ENCODE measurements at places on chromosomes 5 and 9.

DNA sequence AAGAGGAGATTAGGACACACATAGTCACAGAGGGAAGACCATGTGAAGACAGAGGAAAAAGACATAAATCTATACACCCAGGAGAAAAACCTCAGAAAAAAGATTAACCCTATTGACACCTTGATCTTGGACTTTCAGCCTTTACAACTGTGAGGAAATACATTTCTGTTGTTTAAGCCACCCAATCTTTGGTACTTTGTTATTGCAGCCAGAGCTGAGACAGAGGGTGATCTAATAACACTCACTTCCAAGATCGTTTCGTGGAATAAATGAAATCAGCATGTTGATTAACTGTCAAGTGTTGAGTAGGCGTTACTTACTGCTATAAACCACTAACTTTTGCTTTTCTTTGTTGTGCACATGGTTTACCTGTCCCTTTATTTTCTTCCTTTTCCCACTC, 361.2 kb upstream of the RIOK2 start:
- no peak for DNase-seq

DNA sequence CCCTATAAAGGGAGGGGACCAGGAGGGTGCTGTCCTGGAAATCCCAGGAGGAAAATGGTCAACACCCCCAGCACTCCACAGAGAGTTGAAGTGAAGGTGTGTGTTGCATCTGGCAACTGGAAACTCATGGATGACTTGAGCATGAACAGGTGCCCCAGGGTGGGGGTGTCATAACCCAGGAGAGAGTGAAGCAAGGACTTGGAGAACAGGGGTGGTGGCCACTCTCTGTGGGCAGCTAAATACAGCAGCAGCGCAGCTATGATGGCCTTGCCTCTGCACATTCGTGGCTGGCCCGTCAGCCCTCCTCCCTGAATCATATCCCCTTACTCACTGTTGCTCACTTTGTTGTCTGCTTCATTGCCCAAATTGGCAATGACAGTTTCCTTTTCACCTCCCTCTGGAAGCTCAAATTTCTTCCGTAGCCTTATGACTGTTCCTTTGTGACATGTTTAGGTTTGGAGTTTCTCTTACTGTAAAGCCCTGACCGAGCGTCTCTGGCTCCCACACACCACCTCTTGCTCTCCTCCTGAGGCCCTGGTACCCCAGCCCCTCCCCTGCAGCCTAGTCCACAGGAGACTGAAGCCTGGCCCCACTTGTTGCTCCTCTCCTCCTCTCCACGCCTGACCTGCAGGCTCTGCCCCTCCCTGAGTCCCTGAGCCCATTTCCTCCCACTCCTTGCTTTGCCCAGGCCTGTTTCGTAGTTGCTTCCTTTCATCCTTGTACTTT, 185.8 kb downstream of the CD180 start:
- no peak for DNase-seq

DNA sequence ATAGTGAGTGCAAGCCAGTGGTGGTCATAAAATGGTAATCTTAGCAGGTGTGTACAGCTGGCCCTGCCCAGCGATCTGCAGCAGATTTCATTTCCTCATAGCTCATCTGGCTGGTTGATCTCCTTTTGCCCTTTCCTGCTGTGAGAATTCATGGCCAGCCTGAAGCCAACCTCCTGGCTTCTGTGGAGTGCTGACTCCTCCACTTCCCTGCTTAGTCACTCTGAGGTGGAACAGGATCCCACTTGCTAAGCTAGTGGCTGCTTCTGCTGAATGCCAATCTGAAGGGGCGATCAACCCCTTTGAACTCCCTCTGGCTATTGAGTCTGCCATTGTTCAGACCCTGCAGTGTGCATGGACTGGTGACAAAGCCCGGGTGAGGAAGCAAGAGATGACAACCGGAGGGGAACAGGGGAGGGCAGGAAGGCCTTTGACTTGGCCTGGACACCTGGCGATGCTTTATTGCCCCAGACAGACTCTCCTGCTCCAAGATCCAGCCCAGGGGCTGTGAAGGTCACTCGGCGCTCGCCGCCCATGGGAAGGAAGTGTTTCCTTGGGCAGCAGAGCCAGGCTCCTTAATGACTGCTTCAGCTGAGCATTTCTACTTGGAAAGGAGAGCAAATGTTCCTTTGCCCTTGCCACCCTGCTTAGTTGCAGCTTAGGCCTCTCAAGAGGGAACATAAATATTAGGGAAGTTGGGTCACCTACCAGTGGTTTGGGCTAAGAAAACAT, 341.1 kb downstream of the ZSWIM6 start:
- DNase-seq = no peak

DNA sequence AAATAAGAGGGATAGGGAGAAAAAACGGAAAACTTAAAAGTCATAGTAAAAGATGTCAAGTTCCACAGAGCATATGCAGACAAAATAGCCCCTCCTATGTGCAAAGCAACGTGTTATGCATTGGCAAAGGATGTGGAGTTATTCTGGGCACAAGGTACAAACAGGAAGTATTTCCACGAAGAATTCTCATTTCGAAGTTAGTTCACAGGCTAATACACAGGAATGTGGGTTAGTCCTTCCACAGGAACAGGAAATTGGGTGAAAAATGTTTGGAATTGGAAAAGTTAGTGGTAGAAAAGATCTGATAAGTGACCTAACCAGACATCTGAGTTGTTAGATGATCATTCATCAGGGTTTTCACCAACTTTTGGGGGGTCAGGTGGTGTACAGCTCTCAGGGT, 326.6 kb downstream of the EBF1 start:
- no peak for DNase-seq

- no peak for DNase-seq
These were observed 185.5 kb downstream of the TAF11L14 start for GRCh38 chr5:17819783-17820182.

DNA sequence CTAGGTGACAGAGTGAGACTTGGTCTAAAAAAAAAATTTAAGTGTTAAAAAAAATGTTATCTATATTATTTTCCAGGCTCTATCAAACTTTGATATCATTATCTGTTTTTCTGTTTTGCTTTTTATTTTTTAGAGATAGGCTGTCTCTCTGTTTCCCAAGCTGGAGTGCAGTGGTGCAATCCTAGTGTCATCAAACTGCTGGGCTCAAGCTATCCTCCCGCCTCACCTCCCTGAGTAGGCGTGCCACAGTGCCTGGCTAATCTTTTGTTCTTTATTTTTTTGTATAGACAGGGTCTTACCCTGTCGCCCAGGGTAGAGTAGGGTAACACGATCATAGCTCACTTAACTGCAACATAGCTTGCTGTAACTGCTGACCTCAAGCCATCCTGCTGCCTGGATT, 14.4 kb downstream of the SEC24A start:
- DNase-seq = no peak

GRCh38 chr5:58094031-58094430, 365.9 kb downstream of the PLK2 start:
- no peak for DNase-seq

DNA sequence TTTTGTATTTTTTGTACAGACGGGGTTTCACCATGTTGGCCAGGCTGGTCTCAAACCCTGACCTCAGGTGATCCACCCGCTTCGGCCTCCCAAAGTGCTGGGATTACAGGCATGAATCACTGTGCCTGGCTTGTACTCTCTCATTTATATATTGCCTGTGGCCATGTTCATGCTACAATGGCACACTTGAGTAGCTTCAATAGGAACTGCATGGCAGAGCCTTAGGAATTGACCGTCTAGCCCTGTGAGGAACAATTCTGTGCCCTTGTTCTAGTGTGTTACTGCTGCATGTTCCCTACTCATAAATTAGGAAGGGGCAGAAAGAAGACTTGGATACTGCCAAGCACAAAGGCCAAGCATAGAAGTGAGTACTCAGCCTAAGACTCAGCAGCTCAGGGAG, 104.2 kb downstream of the LIFR start:
- DNase-seq = no peak

DNA sequence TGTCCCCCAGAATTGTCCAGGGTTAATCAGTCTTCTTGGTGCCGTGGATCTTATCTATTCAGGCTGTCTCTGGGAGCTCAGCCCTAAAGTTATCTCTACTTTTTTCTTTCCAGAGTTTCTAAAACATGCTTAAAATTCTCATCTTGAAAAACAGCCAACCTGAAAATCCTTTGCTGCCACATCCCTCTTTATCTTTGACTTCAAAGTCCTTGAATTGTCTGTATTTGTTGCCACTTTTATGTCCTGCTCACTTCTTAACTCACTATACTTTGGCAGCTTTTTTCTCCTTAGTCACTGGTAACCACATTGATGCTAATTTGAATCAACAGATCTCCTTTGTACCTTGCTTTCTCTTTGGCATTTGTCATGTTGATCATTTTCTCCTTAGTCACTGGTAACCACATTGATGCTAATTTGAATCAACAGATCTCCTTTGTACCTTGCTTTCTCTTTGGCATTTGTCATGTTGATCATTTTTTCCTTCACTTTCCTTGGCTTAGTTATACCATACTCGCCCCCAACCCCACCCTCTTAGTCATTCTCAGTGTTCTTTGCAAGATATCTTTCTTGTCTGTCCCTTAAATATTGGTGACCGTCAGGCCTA, 8.5 kb downstream of the DMXL1 start:
- DNase-seq = no peak

- no peak for DNase-seq
These were observed 363.4 kb downstream of the EBF1 start for GRCh38 chr5:158736150-158736870.

DNA sequence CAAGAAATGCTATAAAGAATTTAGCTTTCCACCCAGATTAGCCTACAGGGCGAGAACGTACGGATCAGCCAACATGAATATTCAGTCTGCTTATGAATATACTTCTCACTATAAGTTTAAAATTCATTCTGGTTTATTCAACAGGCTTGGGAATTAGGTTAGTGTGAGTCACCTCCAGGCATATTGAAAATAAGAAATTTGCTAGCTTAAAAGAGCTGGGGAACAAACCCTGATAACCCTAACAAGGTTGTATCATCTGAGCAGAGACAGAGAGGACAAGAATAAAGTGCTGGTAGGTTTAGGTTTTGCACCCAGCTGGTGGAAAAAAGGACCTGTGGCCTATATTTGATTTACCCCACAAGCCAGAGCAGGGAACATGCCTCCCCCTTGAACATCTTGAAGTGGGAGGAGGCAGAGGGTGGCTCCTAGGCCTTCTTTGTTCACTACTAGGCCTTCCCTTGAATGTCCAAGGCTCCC, 12.3 kb downstream of the FNBP1 start:
- DNase-seq = no peak

- no peak for DNase-seq
These were observed 162.2 kb downstream of the OLFM1 start for GRCh38 chr9:135249711-135250110.

GRCh38 chr5:7425830-7426229, 29.9 kb downstream of the ADCY2 start:
- no peak for DNase-seq

GRCh38 chr5:137708796-137709559, 26.9 kb downstream of the KLHL3 start:
- no peak for DNase-seq

GRCh38 chr9:129270903-129271431, 92.9 kb upstream of the IER5L start:
- DNase-seq = no peak

DNA sequence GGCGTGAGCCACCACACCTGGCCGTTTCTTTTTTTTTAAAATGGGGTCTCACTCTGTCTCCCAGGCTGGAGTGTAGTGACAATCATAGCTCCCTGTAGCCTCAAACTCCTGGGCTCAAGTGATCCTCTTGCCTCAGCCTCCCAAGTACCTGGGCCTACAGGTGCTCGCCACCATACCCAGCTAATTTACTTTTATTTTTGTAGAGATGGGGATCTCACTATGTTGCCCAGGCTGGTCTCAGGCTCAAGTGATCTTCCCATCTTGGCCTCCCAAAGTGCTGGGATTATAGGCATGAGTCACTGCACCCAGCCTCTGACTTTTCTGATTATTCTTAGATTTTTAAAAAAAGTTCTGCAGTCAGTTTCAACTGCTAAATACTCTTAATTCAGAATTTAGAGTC, 21.3 kb downstream of the RAI14 start:
- DNase-seq = no peak

- no peak for DNase-seq
These were observed 174.1 kb downstream of the TLE4 start for GRCh38 chr9:79745752-79746336.

GRCh38 chr5:44546286-44546685, 157.1 kb upstream of the FGF10 start:
- no peak for DNase-seq

- no peak for DNase-seq
These were observed 100.7 kb upstream of the ERBIN start for GRCh38 chr5:65825408-65826328.

DNA sequence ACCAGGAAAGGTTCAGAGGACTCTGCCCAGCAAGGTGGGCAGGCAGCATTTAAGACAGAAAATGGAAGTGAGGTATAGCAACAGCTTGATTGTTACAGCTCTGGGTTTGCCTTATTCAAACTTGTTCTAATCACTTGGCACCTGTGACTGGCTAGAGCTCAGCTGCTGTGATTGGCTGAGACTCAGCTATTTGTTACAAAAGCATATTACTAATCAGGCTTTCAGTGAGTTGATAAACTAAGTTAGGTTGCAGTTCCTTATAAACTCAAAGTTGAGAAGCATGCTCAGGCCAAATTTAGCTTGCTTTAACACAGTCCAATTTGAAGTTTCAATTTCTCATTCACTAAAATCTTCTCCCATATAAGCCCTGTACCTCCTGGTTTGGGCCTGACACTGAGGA, 56.3 kb downstream of the GDA start:
- DNase-seq = no peak

- no peak for DNase-seq
These were observed 719 bp downstream of the MIGA2 start for GRCh38 chr9:129036923-129037766.

DNA sequence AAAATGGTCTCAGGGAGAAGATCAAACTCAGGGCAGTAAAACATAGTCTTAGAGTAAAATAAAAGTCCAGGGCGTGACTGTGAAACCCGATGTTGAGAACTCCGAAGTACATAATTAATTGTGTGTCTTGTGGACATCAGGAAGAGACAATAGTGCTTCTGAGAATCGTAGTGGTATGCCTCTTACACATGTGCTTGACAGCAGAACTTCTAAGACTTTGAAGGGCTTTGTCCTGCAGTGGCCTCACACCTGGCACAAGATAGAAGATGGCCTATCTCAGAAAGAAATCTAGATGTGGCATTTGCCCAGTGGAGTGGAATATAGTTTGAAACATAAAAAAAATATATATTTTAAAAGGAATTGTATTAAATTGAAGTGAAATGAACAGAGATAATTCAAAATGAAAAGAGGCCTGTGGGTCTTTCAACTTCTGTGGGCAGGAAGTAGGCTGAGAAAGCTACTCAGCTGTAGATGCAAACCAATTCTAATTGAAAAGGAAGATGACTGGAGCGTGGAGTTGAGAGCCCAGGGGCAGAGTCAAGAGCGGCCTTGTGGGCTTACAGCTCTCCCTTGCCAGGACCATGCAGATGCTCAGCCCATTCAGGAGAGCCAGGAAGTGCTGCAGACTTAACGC, 468.4 kb downstream of the KDM4C start:
- DNase-seq = no peak

DNA sequence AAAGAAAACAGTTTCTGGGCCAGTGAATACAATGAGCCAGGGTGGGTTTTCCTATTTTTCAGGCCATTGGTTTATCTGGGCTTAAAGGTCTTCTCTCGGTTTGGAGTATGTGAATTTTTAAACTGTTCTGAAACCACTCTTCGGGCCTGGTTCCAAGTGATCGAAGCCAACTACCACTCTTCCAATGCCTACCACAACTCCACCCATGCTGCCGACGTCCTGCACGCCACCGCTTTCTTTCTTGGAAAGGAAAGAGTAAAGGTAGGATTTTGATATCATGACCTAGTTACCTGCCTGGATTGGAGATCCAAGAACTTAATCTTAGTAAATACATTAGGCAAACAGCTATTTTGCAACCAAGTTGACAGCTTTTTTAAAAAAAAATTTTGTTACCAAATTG, 79.1 kb downstream of the WDR41 start:
- no peak for DNase-seq
